ENCODE measurements at places on chromosomes 2 and 18.

GRCh38 chr2:165357758-165358157 lies 111.7 kb upstream of the CSRNP3 start:
- DNase-seq, result peak; percentile 9

GRCh38 chr18:10661317-10661716 lies 135.5 kb downstream of the NAPG start:
- DNase-seq, result peak; percentile 27

DNA sequence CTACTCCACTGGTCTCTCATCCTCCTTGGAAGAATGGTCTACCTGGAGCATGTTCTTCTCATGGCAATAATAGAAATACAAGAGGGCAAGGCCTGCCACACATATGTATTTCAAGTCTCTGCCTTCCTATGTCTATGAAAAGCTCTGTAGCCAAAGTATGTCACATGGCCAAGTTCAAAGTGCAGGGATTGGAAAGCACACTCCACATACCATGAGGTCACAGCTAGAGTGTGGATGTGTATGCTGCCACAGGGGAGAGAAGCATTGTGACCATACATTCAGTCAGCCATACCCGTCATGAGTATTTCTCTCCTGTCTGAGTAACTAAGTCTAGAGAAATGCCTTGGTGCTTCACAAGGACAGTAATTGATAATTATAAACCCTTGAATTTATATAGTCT lies 8.8 kb upstream of the EIF2AK3 start:
- DNase-seq, result no peak

- DNase-seq, result no peak
Measured at GRCh38 chr2:10523406-10524189, 75.5 kb upstream of the ODC1 start.

- DNase-seq, result no peak
Measured at GRCh38 chr2:8572712-8573233, 109.1 kb upstream of the ID2 start.

GRCh38 chr2:181738074-181738473 lies 57.8 kb upstream of the NEUROD1 start:
- no peak for DNase-seq

- no peak for DNase-seq
Measured at GRCh38 chr2:142536492-142536891, 341.0 kb upstream of the KYNU start.

DNA sequence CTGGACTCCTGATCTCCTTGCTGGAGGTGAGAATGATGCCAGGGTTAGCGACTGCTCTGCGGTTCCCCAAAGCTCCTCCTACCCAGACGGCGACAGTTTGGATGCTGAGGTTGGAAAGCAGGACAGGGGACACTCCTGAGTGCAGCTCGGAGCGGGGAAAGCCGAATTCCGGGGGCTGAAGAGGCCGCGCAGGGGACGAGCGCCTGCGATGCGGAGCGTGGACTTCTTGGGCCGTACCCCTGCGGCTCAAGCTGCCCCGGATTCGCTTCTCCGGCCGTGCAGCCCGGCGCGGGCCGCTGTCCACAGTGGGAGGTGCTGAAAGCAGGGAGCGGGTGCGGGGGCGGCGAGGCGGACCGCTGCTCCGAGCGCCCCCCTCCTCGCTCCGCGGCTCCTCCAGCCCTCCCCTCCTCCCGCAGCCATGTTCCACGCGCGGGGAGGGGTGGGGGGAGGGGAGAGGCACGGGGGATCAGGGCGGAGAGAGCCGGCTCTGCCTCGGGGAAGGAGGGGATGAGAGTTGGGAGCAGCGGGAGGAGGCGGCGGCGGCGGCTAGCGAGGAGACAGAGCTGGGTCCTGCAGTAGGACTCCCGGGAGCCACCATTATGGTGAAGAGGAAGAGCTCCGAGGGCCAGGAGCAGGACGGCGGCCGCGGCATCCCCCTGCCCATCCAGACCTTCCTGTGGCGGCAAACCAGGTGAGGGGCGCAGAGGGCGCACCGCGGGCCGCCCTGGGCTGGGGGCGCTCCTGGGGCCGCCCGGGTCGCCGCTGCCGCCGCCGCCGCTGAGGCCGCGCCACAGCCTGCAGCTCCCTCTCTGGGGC lies at the start of gene UNC80:
Gene UNC80, plus strand, starts transcription at position 359 of the 816 bp plus-strand sequence. Its CDS starts 241 bp downstream, at position 600.
- DNase-seq, result peak; percentile 91
